Activated T-helper 1 cell treated with anti-CD3 and anti-CD28 coated beads, Interleukin-2, amount 50 U/mL, for 16 hours (primary cell): ENCODE measurements at places on chromosomes 7 and 10.

- DNase-seq = no peak
Measured at GRCh38 chr7:39594988-39595620, 28.3 kb upstream of the RALA start.

- DNase-seq = no peak
Measured at GRCh38 chr10:87983716-87984115, 120.3 kb downstream of the PTEN start.

GRCh38 chr10:132058111-132058745, 7.5 kb upstream of the JAKMIP3 start:
- DNase-seq = no peak

- DNase-seq = no peak
Measured at GRCh38 chr10:12048547-12048946, 5.9 kb upstream of the UPF2 start.

GRCh38 chr7:49771427-49772176, 1.8 kb upstream of the VWC2 start:
- DNase-seq = no peak

- no peak for DNase-seq
Measured at GRCh38 chr10:26780106-26780792, 80.5 kb downstream of the ABI1 start.

- no peak for DNase-seq
Measured at GRCh38 chr10:36759141-36759805, 366.1 kb upstream of the ANKRD30A start.
